ENCODE measurements at places on chromosomes 5 and 9. TPM values are rescaled to one million over a fixed set of nuclear protein-coding genes. Genes with fewer than 3 reads are reported as not detected.

DNA sequence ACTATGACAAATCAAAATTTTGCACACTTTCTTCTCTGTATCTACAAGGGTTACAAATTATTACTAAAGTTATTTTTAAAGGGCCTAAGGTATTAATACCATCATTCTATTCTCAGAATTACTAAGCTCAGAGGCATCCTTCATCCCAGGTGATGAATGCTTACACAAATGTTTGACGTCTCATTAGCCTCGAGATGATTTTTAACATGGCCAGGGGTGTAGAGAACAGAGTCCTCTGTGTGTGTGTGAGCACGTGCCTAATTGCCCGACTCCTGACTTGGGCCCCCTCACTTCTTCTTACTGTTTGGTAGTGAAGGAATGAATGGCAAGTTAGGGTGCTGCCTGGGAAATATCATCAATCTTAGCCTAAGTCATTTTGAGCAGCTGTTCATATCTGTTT lies 221.1 kb downstream of the ENC1 start:
- no peak for DNase-seq

DNA sequence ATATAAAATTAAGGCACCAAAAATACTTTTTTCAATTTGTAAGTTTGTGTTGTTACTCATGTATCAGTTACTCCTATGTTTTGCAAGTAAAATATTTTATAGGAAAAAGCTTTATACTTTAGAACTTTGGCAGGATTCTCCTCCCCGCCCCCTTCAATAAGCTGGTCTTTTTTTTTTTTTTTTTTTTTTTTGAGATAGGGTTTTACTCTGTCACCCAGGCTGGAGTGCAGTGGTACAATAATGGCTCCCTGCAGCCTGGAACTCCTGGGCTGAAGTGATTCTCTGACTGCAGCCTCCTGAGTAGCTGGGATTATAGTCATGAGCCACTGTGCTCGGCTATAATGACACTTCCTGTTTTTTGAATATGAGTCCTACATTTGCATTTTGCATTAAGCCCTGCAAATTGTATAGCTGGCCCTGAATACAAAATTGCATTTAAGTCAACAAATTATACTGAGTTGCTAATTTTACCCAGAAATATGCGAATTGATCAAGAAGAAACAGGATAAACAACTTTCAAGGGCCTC lies 192.9 kb downstream of the PIK3R1 start:
- no peak for DNase-seq

- DNase-seq: peak; percentile 18
Observed at GRCh38 chr5:156515121-156515520, 188.2 kb downstream of the SGCD start.

The WHRN gene
- 5.1 TPM for total RNA-seq

- DNase-seq: no peak
Observed at GRCh38 chr9:35287987-35288632, 126.3 kb downstream of the UNC13B start.

DNA sequence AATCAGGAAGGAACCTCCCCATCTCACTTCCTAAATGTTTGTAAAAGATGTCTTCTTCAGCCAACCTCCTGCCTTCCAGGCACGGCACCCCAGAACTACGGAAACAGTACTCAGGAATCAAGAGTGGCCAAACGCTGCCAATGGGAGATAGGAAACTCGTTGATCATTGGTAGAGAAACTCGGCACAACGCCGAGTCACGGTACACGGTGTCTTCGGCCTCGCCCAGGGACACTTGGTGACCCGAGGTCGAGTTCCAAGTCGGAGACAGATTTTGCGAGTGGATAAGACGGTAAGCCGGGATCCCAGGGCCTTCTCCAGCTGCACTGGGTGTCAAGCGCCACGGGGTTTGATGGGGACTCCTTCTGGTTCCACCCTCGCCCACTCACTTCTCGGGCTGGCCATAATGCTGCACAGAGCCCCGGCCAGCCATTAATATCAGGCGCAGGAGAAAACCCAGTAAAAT lies 343 bp downstream of the KIAA0825 start:
- DNase-seq: peak; percentile 79

DNA sequence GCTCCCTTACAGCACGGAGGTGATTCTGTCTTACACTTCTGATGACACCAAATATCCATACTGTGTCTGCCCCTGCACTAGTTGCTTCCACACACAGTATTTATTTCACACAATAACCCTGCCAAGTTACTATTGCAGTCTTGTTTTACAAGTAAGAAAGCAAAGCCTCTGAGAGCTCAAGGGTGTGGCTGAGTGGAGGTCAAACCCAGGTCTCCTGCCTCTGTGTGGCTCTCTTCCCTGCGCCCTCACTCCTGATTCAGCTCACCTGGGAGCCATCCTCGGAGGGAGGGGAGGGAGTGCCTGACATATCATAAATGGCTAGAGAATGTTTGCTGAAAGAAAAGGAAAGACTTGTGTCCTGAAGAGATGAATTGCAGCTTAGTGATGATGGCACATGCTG lies 41.0 kb downstream of the MVB12B start:
- no peak for DNase-seq

GRCh38 chr5:123813264-123813663 lies 301.3 kb downstream of the CSNK1G3 start:
- DNase-seq: no peak

DNA sequence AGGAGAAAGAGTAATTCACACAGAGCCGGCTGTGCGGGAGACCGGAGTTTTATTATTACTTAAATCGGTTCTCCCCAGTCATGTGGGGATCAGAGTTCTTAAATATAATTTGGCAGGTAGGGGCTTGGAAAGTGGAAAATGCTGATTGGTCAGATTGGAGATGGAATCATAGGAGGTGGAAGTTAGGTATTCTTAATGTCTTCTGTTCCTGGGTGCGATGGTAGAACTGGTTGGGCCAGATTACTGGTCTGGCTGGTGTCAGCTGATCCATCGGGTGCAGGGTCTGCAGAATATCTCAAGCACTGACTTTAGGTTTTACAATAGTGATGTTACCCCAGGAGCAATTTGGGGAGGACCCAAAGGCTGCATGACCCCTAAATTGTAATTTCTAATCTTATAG lies 4.6 kb upstream of the CERCAM start:
- DNase-seq: no peak

The OTULINL gene
- 33.5 TPM for total RNA-seq

DNA sequence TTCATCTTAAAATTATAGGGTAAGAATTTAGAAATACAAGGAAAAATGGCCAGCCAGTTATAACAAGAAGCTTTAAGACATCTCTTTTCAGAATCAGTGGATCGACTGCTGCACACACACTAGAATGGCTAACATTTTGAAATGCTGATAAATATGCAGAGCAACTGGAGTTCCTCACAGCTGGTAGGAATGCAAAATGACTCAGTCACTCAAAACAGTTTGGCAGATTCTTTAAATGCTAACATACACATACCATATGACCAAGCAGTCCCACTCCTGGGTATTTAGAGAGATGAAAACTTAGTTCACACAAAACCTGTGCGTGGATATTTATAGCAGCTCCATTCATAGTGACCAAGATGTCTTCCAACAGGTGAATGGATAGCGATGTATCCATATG lies 23.2 kb upstream of the PSAT1 start:
- no peak for DNase-seq

The UGT3A1 gene
- total RNA-seq: not detected

GRCh38 chr5:65766781-65767180 lies 44.8 kb downstream of the NLN start:
- no peak for DNase-seq

DNA sequence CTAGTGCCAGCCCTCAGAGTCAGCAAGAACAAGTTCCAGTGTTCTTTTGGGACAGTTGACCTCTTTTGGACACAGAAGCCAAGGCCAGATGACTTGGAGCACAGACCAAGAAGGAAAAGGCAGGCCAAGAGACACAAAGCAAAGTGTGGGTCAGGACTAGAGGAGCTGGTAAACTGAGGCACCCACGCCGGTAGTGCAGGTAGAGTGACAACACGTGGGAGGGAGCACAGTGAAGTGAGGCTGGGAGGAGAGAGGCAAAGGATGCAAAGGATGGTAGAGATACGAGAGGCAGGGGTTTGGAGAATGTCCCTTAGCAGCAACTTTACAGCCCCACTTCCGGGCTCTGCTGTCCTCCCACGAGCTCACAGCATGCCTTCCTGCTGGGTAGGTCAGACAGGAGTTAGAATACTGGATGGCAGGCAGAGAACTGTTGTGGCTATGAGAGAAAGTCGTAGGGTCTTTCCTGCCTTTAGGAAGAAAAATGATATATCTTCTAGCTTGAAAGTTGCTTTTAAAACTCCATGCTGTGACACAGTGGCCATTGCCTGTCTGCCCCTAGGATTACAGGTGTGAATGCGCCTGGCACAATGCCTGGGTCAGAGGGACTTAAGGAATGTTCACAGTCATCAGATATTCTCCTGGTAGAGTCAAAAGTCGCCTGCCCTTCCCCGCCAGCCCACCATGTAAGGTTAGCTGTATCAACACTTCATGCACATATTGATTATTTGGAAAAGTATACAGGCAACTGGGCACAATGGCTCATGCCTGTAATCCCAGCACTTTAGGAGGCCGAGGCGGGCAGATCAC lies 97.9 kb downstream of the PDE8B start:
- no peak for DNase-seq

DNA sequence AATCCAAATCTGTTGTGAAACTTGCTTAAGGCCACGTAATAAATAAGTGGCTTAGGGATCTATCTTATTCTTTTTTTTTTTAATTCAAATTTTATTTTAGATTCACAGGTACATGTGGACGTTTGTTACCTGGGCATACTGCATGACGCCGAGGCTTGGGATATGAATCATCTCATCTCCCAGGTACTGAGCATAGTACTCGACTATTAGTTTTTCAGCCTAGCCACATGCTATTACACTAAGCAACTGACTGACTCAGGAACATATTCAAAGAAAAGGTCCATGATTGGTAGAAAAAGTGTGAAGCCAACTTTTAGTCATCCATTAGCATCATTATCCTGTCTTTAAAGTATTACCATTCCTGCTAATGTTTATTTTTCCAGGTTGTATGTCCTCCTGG lies 1103.5 kb upstream of the DMAC1 start:
- no peak for DNase-seq

- peak; percentile 61 for DNase-seq
Observed at GRCh38 chr5:1526190-1526631, 2.5 kb upstream of the LPCAT1 start.

GRCh38 chr5:59565551-59565950 lies 328.0 kb downstream of the PDE4D start:
- DNase-seq: no peak

The LHX6 gene
- total RNA-seq: 4.8 TPM

- DNase-seq: no peak
Observed at GRCh38 chr5:6868575-6869215, 155.5 kb downstream of the TENT4A start.

DNA sequence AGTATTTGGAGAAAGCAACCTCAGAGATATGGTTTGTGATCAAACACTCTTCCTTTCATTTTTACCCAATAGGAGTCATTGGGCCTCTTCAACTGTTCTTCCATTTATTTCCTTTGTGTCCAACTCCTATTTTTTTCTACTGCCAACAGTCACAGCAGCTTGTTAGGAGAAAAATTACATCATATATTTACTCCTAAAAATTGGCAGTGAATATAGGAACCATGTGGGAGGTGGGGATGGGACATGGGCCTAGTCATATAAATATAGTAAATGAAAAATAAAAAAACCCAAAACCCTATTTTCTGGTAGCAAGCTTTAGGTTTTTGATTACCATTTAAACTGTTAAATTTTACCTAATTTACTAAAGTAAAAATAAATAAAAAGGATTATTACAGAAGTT lies 134.9 kb upstream of the MPDZ start:
- no peak for DNase-seq

- no peak for DNase-seq
Observed at GRCh38 chr9:113958556-113958955, 82.4 kb downstream of the ZNF618 start.

The SPATA31D4 gene
- total RNA-seq: not detected

DNA sequence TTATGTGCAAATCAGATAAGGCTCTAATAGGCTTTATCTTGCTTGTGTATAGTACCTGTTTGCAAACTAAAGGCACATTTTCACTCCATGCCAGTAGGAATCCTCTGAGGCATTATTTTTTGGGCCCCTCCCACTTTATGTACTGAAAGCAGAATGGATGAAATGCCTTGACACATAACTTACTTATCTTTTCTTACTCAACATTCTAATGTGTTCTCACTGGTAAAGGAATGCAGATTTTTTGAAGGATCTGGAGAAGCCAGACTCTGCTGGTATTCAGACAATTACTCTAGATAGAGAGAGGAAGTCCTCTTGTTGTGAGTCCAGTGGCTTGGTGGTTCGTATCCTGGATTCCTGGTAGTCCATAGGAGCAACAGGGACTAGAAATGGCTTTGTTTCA lies 336.7 kb downstream of the CCDC171 start:
- DNase-seq: no peak

GRCh38 chr9:14941501-14942405 lies 31.5 kb upstream of the FREM1 start:
- DNase-seq: no peak
